AML-193 (cell line): ENCODE measurements at places on chromosomes 5 and 9.

DNA sequence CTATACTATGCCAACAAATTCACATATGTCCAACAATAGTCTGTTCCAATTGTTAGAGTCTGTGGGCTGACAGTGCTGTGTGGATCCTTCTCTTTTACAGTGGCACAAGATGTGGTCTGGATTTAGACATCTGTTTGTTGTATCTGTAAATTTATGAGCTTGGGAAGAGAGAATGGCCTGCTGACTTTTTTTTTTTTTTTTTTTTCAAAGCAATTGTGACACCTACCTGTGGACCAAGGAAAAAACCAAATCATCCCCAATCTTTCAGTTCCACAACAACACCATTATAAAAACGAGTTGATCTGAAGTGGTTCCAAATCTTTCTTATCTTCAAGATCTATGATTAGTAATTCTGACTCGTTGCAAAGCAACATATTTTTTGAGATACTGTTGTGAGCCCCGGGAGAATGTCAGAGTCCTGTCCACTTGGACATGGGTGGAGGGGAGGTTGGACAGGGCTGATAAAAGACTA, 4.9 kb downstream of the IRX2 start:
- no peak for DNase-seq

GRCh38 chr5:8102714-8103113, 233.8 kb downstream of the MTRR start:
- no peak for DNase-seq

DNA sequence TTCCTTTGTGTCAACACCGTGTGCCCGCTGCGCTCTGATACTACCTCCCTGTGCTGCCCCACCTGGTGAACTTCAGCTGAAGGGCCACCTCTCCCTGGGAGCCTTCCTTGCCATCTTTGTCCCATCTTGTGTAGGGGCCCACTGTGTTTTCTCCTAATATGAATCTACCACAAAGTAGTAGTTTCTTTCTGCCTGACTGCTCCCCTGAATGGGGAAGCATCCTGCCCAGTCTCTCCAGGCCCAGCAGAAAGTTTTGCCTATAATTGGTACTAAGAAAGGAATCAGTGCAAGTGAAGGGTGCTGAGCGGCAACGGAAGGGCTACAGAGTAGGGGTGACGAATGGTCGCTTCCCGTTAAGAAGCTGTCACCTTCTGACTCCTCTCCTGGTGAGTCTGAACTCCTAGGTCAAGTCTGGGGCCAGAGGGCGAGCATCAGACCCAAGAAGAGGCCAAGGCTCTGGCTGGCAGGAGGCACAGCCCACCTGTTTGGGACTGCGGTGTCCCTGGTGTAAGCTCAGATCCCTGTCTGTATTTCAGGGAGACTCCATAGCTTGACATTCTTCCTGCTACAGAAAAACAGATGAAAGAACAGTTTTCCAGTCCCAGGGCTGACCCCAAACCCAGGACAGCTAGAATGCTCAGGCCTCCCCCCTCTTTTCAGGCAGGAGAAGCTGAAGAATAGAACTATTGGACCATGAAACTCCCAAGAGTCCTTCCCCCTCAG, 24.1 kb downstream of the WWC1 start:
- DNase-seq, result no peak

GRCh38 chr5:124156415-124156996, 589.9 kb downstream of the ZNF608 start:
- no peak for DNase-seq

DNA sequence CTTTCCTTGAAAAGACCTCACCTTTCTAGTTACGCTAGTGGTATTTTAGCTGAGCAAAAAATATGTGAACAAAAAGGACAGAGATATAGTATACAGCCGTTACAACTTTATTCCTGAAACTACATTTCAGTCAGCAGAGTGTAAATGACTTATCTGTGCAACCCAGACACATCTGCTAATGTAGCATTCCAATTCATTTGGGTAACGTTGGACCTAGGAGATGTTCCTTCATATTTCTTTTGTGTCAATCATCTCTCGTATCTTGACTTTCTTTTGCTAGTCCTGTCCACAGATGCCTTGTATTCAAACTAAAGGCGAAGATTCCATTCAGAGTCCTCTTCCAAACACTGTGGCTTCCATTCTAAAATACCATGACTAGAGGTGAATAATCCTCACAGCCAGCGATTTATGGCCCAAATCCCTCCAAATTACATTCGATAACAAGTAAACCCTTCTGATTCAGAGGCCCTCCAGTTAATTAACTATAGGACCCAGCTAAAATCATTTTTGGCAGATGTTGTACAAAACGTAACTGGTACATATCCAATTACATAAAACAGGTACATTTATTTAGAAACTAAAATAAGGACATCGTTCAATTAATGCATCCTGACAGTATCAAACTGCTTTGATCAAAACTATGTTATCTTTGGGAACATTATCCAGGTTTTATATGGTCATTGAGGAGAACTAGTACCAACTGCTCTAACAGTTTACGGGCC, 155.7 kb downstream of the DROSHA start:
- DNase-seq, result no peak

DNA sequence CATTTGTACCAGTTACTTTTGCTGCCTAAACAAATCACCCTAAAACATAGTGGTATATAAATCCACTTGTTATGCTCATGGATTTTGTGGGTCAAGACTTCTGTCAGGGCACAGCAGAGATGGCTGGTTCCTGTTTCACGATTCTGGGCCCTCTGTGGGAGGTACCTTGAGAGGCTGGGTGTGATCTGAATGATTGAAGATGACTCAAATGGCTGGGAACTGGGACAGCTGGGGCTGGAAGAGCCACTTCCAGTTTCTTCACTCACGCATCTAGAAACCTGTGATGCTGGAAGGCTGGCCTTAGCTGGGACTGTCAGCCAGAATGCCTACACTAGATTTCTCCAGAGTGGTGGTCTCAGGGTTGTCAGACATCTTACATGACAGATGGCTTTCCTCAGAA, 88.1 kb downstream of the KIF4B start:
- DNase-seq, result no peak

DNA sequence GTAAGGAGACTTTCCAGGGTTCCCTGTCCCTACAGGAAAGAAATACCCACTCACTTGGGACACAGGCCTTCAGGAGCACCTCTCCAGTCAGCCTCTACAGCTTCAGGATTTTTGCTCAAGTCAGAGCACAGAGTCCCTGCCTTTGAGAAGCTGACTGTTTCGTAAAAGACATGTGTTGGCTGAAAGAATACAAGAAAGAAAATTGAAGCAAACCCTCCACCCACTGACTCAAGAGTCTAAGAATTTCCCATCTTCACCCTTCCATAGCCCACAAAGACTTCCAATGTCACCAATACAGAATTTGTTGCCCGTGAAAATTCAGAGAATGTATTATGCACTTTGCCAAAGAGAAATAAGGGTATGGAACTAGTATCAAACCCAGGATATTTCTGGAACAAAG, 53.0 kb upstream of the ZNF622 start:
- DNase-seq, result no peak

- DNase-seq, result no peak
Observed at GRCh38 chr5:108818613-108819272, 71.0 kb downstream of the FER start.

DNA sequence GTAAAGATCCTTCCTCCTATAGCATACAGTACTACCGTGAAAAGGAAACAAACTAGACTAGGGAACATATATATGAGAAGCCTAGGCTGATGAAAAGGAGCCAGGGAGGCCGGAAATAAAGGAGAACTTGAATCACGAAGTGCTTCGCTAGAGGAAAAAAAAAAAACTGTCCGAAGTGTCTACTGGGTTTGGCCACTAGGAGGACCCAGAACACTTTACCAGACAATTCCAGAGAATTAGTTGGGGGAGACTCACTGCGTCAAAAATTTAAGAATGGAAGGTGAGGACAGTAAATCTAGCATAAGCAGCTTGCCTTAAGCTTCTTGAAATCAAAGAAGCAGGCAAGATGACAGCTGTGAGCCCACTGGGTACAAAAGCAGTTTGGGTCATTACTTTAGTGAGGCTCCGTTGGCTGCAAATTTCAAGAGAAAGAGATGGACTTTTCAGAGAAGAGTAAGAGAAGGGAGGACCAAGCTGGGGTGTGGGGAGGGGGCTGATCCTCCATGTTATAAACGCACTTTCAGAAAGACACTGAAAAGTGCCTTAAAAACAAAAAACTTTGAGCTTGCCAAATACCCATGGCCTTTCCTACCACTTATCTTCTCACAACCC, 47.4 kb downstream of the P4HA2 start:
- peak; percentile 60 for DNase-seq

DNA sequence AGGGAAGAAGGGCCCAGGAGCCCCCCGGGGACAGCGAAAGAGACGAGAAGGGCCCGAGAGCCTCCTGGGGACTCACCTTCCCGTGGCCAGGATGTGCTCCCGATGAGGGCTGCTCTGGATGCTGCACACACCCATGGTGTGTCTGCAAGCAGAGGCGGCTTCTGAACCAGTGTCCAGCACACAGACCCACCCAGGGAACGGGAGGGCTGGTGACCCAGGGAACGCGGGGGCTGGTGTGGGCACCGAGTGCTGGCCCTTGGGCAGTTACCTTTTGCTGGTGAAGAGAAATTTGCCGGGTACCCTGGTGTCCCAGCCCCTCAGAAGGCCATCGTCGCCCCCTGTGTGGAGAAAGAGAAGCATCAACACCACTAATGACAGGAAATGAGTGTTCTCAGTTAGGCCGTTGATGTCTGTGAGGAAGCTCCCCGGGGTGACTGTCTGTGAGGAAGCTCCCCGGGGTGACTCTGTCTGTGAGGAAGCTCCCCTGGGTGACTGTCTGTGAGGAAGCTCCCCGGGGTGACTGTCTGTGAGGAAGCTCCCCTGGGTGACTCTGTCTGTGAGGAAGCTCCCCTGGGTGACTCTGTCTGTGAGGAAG, 13.2 kb downstream of the MRPL41 start:
- no peak for DNase-seq
